SK-N-SH treated with all-trans-retinoic acid at 6 μM for 48 hours (cell line): ENCODE measurements at places on chromosomes 5 and 9.
A peak's percentile ranks its signal among the peaks of the same experiment; 100 is the strongest.

DNA sequence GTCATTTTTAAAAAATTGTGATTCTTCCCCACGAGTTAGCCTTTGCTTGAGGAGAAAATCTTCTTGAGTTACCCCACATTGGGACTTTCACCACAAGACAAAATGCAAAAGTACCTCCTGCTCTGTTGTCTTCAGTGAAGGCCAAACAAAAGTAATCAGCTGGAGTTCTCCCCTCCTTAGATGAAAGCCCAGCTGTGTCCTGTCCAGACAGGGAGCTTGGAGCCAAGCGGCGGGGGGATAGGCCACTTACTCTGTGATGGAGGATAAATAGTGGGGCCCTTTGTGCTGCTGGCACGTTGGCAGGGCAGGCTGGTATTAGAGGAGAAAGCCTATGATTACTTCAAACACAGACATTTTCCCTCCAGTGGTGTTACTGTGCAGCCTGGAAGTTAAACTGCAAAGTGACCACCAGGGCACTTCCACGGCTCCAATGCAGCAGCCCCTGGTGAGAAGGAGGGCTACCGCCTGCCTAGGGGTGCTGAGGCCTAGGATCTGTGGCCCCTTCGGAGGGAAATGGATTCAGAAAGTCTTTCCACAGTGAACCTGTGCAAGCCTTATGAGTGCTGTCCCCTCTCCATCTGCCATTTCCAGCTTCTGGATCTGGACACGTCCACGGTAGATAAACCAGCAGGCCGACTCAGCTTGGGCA, 155.0 kb downstream of the TMEM167A start:
- ATAC-seq: no peak

DNA sequence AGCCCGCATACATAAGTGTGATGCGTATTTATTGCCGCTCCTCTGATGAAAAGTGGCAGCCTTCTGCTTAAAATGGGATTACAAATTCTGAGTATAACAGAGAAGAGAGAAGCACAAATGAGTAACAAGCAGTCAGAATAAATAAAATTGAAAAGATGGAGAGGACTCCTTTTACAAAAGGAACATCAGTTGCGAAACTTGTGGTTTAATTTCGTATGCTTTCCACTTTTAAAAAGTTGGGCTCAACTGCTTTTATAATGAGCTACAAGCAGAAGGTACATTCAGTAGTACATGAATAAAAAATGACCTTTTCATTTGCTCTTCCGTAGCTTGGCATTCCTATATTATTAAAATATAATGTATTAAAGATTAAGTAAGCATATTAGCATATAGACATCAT, 320.0 kb downstream of the FBXL17 start:
- no peak for ATAC-seq

DNA sequence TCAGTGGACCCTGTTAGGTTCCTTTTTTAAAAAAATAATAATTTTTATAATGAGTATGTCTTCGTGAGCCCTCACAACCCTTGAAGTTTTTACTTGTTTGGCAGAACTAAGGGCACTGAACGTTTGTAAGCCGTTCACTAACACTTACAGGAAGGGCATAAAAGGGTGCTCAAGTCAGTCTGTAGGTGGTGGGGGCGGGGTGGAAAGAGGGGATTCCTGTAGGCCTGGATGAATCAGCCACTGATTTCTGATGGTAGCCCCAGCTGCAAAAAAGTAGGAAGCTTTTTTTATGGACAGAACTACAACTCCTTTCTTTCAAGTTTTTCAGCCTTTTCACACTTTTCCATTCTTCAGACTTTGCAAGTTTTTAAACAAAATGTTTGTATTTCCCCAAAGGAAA, 35.8 kb downstream of the PIK3R1 start:
- peak; percentile 6; the same call in 1 of the 3 replicates for ATAC-seq

- peak; percentile 97 for ATAC-seq
These were observed 87.3 kb upstream of the SLC44A1 start for GRCh38 chr9:105157171-105157583.

DNA sequence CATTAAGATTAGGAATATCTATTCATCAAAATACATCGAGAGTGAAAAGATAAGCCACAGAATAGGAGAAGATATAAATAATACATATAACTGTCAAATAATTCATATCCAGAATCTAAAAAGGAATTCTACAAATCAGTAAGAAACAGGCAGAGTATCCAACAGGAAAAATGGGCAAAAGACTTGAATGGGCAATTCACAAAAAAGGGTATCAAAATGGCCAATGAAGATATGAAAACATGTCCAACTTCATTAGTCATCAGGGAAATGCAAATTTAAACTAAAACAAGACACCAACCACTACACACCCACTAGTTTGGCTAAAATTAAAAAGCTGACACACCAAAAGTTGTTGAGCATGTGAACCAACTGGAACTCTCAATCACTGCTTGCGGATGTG, 206.9 kb upstream of the TBC1D2 start:
- ATAC-seq: no peak

- ATAC-seq: peak; percentile 36
These were observed 14.1 kb downstream of the CAPSL start for GRCh38 chr5:35924122-35924949.

DNA sequence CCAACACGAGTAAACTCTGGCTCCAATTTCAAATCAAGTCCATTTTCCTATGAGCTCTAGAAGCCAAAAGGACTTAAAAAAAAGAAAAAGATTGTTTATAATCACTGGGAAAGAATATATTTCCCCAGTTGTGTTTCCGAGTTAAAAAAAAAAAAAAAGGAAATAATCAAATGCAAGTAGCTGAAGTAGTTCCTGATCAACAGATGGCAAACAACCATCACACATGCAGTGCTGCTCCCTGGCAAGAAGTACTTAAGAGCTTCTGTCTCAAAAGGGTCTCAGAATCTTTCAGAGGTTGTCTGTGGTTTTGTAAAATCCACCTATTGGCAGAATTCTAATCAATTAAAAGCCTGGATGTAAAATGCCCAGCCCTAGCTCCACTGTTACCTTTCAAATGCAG, 387.9 kb downstream of the RAB3C start:
- ATAC-seq: no peak

- no peak for ATAC-seq
These were observed 131.3 kb downstream of the GNA14 start for GRCh38 chr9:77516781-77517180.

- ATAC-seq: no peak
These were observed 39.0 kb downstream of the FAM240B start for GRCh38 chr9:38680837-38681445.

GRCh38 chr9:8155706-8156105, 356.1 kb upstream of the DMAC1 start:
- no peak for ATAC-seq

DNA sequence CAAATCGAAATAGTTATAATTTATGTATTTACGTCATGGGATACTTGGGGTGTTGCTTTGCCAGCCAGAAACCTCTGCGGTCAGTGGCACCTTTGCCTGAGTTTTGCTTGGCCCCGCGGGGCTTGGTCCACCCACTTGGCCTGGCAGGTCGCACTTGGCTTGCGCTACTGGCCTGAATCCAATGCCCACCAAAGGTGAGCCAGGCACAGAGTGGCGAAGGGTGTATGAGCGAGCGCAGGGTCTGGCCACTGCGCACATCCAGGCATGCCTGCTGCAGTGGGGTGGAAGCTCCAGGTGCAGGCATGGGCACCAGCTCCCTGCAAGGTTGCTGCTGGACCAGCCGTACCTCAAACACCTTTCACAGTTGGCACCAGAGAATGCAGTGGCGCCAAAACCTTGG, 714.6 kb downstream of the CDH9 start:
- no peak for ATAC-seq
